HFFc6 (cell line): ENCODE measurements at places on chromosomes 12 and 14.

GRCh38 chr14:96126783-96127271 lies 77.8 kb upstream of the BDKRB2 start:
- DNase-seq = no peak

- DNase-seq = no peak
Measured at GRCh38 chr12:89542236-89542635, 16.4 kb upstream of the POC1B start.

GRCh38 chr12:23895792-23896218 lies 53.7 kb downstream of the SOX5 start:
- DNase-seq = no peak

- DNase-seq = no peak
Measured at GRCh38 chr12:56863789-56864188, 70.4 kb downstream of the SDR9C7 start.

DNA sequence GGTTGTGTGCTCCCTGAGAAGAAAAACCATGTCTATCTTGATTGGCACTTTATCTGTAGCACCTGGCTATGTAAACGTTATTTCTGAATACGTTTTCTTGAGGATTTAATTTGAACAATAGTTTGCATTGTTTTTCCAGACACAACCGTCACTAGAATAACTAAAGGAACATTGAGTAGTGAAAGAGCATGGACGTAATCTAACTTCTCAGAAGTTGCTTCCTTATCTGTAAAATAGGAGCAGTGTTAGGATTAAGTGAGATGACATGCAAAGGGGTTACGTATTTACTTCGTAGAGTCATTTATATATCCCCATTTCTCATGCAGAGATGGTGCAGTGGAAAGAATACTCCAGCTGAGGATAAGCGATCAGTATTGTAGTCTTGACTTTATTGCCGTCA lies 8.1 kb downstream of the AEBP2 start:
- DNase-seq = no peak

- no peak for DNase-seq
Measured at GRCh38 chr12:18368594-18368993, 107.3 kb downstream of the PIK3C2G start.

GRCh38 chr12:83092129-83092528 lies 405.4 kb downstream of the TMTC2 start:
- DNase-seq = no peak

- no peak for DNase-seq
Measured at GRCh38 chr14:51862176-51862796, 1.9 kb downstream of the GNG2 start.

DNA sequence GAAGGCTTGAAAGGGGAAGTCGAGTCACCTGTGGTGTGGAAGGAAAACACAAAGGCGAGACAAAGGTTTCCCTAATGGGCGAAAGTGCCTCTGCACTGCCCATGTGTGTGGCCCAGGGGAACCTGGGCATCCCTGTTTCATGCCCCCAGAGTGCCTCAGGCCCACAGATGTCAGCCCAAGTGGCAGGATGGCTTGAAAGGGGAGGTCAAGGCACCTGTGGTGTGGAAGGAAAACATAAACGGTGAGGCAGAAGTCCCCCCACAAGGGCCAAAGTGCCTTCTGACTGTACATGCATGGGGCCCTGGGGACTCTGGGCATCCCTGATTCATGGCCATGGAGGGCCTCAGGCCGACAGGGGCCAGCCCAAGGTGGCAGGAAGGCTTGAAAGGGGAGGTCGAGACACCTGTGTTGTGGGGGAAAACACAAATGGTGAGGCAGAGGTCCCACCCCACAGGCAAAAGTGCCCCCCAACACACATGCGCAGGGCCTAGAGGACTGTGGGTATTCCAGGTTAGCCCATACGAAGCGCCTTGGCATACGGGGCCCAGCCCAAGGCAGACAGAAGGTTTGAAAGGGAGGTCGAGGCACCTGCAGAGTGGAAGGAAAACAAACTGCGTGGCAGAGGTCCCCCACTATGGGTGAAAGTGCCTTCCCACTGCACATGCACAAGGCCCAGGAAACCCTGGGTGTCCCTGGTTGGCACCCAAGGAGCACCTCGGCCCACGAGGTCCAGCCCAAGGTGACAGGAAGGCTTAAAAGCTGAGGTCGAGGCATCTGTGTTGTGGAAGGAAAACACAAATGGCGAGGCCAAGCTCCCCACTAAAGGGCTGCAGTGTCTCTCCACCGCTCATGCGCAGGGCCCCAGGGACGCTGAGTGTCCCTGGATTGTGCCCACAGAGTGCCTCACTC lies 382.3 kb downstream of the ALG10 start:
- no peak for DNase-seq

DNA sequence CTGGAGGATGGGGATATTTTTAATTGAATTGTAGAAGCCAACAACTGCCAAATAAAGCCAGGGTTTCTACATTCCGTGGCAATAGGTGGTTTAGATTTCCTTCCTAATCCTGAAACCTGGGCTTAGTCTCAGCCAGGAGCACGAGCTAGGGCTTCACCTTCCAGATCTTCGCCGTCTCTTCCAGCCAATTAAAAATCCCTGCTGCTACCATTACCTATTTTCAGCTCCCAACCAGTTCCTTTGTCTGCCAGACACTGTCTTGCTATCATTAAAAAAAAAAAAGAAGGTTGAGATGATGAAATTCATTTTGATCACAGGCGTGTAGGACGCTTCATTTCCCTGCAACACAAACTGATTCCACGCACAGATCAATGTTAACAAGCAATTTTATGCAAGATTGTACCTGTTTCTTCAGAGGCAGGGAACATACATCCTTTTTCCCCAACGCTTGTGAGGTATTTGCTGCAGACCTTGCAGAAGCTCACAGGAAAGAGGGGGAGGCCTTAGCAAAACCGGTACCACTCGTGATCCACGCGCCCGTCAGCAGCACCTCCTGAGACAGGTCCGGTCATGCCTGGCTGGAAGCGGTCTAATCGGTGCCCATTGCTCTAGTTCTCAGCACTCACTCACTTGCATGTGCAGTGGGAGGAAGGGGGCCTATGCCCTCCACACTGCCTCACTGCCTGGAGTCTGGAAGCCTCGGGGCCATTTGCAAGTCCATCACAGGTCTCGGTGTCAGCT lies 65.1 kb downstream of the SLC6A12 start:
- DNase-seq = no peak

- no peak for DNase-seq
Measured at GRCh38 chr12:92462049-92462448, 240.7 kb upstream of the PLEKHG7 start.

- no peak for DNase-seq
Measured at GRCh38 chr14:62988967-62989366, 56.3 kb downstream of the KCNH5 start.

GRCh38 chr12:51262758-51263177 lies 7.4 kb downstream of the SMAGP start:
- peak; percentile 52 for DNase-seq

- DNase-seq = peak; percentile 75
Measured at GRCh38 chr12:115440438-115440837, 756.5 kb upstream of the TBX3 start.

GRCh38 chr12:130872179-130873096 lies 572 bp downstream of the RAN start:
- DNase-seq = no peak

GRCh38 chr12:54012631-54013409 lies 4.0 kb downstream of the HOXC8 start:
- no peak for DNase-seq

GRCh38 chr12:104187446-104188155 lies 28.0 kb upstream of the TXNRD1 start:
- no peak for DNase-seq

GRCh38 chr12:111758120-111758561 lies 8.6 kb upstream of the ALDH2 start:
- no peak for DNase-seq

DNA sequence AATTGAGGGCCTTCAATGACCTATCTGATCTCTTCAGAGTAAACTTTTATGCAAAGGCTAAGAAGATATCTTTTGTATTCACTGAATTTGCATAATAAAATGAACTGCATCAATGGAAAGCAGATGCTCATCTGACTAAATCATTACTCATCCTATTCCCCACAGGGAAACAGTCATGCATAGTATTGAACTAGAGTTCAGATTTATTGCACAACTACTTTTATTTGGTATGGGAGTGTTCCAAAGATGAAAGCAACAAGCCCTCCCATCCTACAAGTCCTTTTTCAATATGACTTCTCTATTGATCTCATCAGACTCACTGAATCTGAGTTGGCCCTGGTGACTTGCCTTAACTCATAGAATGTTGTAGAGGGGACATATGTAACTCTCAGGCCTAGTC lies 159.8 kb downstream of the KITLG start:
- peak; percentile 93 for DNase-seq

GRCh38 chr12:109504068-109504467 lies 26.6 kb downstream of the UBE3B start:
- DNase-seq = no peak

- no peak for DNase-seq
Measured at GRCh38 chr14:24925771-24926374, 124.1 kb downstream of the STXBP6 start.

- peak; percentile 59 for DNase-seq
Measured at GRCh38 chr14:96176275-96176674, 28.4 kb upstream of the BDKRB2 start.

- no peak for DNase-seq
Measured at GRCh38 chr12:69885658-69886057, 60.6 kb downstream of the MYRFL start.

DNA sequence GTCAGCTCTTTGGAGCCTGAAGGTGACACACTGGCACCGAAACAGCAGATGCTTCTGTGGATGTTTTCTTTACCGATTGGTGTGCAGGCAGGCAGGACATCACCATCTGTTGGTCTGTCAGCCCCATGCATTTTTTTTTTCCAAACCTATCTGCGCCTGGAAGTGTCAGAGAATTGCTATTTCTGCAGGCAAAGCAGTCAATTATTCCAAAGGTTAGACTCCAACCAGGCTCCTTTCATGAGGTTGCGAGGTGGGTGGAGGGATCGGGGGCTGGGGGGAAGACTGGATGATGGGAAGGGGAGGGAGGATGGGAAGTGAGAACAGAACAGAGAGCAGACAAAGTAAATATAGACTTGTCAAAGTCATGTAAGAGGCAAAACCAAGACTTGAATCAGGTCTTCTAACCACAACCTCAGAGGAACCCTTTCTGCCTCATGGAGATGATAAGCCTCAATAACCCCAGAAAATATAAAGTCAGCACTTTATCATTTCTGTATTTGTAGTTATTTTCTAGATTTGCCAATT lies 117.7 kb downstream of the OTOGL start:
- no peak for DNase-seq

- peak; percentile 35 for DNase-seq
Measured at GRCh38 chr14:34461334-34462131, 507 bp downstream of the SPTSSA start.

GRCh38 chr12:65100140-65100539 lies 21.0 kb downstream of the WIF1 start:
- no peak for DNase-seq

DNA sequence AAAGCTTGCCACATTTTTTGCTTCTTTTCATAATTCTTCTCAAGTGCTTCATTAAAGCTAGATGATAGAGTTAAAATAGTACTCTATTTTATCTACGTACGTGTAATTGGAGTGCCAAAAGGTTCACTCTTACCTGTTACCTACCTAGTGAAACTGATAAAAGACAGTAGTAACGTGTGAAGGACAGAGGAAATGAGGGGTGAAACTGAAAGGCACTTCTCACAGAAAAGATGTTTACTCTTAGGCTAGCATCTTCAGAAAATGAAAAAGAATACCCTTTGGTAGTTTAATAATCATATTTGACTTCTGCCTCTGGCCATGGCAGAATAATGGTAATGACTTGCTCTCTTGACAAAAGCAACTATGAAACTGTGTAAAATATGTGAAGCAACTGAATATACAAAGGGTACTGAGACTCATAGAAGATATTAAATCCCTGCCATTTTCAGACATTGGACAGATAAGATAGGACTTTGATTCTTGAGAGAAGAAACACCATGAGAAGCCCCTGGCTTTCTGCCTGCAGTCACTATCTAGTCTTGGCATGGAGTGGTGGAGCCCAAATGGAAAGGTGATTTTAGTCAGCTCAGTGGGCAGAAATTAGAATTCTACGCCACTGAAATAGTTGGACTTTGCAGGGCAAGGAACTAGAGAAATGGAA lies 6.3 kb upstream of the EVL start:
- DNase-seq = no peak

- peak; percentile 92 for DNase-seq
Measured at GRCh38 chr12:116525418-116526001, 33.7 kb upstream of the MAP1LC3B2 start.

GRCh38 chr12:104410786-104411185 lies 46.0 kb upstream of the CHST11 start:
- no peak for DNase-seq

GRCh38 chr14:97709552-97709951 lies 912.4 kb downstream of the VRK1 start:
- no peak for DNase-seq

DNA sequence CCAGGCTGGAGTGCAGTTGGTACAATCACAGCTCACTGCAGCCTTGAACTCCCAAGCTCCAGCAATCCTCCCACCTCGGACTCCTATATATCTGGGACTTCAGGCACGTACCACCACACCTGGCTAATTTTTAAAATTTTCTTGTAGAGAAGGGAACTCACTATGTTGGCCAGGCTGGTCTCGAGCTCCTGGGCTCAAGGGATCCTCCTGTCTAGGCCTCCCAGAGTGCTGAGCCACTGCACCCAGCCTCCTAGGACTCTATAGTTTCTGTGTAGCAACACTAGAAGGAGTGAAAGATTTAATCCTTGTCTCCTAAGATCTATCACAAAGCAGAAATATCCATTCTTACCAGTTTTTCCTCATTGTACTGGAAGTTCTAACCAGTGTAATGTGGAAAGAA lies 4.3 kb upstream of the APOF start:
- DNase-seq = no peak

- peak; percentile 38 for DNase-seq
Measured at GRCh38 chr14:61977217-61977616, 215.0 kb downstream of the SNAPC1 start.

DNA sequence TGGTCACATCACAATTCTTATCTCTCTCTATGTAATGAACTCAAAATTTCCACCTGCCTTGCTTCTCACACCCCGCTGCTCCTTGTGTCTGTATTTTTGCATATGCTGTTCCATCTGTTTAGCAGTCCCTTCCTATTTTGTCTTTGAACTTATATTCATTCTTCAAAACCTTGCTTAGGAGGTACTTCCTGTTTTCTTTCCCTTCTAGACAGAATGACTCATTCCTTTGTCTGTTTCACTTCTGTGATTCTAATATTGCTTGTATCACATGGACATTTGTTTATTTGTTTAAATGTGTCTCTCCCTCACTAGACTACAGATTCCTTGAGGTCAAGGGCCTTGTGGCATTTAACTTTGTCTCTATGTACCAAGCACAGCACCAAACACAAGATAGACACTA lies 424.2 kb downstream of the ETNK1 start:
- no peak for DNase-seq

DNA sequence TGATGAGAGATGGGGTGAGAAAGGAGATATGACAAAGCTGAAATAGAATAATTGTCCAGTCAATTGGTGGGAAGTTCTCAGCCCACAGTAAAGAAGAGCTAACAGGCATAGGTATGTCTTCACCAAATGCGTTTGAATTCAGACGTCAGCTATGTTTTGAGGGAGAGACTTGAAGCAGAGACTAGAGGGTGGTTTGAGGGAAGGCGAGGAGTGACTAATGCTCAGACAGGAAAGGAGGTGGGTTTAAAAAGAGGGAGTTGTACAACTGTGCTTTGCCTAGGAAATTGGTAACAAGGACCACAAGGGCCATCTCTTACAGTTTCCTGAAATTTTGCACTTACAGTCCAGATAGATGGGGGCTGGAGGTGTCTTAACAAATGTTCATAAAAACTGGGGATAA lies 6.4 kb downstream of the JKAMP start:
- no peak for DNase-seq

GRCh38 chr12:49534731-49535278 lies 4.0 kb upstream of the KCNH3 start:
- no peak for DNase-seq
